ENCODE measurements at places on chromosomes 13 and 19. TPM values are rescaled to one million over a fixed set of nuclear protein-coding genes. Genes with fewer than 3 reads are reported as not detected.

DNA sequence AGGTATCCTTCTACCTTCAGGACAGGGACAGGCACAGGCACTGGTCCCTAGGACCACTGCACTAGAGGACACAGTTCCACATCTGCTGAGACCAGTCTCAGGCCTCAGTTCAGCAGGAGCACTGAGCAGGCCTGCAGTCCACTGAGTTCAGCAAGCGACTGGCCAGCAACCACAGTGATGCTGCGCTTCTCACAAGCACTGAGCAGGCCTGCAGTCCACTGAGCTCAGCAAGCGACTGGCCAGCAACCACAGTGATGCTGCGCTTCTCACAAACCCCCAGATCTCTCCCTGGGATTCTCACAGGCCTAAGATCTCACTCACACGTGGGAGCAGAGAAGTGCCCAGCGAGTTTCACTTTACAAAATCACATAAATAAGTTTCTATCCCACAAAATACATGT, 140.6 kb downstream of the IRS2 start:
- DNase-seq: no peak

GRCh38 chr13:77521595-77522367, 13.7 kb upstream of the SCEL start:
- no peak for DNase-seq

GRCh38 chr13:27909378-27909777, 10.4 kb upstream of the PDX1 start:
- DNase-seq: no peak

DNA sequence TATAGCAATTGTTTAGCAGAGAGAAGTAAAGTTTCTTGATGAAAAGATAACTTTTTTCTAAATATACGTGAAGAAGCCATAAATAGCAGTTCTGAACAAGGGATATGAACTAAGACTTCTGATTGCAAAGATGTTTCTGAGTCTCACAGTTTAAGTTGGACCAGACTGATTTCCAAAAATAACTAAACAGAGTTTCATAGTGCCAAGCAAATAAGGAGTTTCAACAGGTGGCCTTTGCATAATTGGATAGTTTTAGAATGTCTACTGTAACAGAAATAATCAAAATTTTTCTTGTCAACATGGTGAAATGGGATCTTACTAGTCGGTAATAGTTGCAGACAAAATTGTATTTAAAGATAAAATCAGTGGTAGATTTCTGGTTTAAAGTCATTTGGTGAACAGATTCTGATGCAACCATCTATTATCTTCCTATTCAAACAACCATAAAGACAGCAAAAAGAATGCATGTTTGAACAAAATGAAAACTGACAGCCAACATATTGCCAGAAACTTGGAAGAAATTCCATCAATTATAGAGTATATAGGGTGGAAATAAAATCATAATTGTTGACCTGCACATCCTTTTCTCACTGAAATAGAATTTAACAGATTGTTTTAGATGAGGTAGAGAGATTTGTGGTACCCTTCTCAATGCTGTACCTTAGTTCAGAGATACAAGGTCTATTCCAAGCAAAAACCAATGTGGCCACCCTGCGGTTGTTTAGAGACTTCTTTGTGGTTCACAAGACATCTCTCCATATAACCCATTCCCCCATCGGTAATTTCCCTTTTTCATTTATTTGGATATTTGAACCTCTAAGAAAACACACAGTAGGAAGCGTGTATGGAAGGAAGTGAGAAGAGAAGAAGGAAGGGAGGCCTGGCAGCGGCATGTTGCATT, 275.3 kb downstream of the COG6 start:
- DNase-seq: no peak

DNA sequence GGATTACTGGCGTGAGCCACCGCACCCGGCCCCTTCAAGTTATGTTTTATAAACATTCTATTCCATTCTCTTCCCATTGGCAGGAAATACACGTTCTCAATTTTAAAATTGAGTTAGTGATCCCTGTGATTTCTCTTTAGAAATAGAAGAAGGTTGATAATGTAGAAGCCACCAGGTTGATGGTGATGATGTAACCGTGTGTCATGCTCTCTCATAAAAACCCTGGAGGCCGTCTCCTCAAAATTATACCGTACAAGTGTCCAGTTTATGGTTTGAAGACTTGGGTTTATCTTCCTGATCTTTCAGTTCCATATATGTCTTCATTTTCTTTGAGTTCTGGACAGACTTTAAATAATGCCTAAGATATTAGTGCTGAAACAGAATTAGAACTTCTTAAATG, 32.2 kb downstream of the COG3 start:
- DNase-seq: no peak

DNA sequence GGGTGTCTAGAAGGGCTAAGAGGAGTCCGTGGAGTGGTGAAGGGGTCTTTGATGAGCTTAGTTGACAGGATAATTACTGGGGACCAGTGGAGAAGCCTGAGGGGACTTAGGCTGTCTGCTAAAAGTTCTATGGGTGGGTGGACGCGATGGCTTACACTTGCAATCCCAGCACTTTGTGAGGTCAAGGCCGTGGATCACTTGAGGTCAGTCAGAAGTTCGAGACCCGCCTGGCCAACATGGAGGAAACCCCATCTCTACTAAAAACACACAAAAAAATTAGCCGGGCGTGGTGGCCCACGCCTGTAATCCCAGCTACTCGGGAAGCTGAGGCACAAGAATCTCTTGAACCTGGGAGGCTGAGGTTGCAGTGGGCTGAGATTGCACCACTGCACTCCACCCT, 2.8 kb upstream of the GSK3A start:
- DNase-seq: no peak

DNA sequence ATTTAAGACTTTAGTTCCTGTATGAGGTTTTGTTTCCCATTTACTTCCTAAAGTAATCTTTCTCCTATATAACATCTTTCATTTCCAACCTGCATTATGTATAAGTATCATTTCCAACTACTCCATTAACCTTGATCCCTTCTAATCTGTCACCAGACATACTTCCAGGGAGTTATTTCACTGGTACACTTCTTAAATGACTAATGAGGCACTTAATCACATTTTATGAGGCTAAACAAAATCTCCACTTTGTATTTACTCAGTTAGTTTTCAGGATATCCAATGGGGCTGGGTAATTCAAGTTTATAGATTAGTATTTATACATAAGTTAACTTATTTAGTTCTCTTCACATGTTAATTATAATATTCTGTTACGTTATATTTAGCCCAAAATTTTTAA, 634.7 kb downstream of the PCDH17 start:
- no peak for DNase-seq

DNA sequence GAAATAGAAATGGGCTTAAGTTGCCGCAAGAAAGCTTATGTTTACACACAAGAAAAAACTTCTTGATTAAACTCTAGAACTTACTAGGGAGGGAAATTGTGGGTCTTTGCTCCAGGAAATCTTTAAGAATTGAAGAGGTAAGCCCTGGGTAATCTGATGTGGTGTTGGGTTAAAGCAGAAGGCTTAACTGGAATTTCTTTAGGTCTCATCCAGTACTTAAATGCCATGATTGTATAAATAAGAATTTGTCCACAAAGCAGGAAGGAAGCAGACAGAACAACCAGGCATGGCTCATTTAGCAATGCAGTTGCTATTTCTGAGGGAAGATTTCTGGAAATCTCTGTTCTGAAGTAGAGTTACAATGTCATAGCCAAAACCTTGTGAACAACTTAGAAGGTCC, 360.4 kb downstream of the KLF5 start:
- no peak for DNase-seq

DNA sequence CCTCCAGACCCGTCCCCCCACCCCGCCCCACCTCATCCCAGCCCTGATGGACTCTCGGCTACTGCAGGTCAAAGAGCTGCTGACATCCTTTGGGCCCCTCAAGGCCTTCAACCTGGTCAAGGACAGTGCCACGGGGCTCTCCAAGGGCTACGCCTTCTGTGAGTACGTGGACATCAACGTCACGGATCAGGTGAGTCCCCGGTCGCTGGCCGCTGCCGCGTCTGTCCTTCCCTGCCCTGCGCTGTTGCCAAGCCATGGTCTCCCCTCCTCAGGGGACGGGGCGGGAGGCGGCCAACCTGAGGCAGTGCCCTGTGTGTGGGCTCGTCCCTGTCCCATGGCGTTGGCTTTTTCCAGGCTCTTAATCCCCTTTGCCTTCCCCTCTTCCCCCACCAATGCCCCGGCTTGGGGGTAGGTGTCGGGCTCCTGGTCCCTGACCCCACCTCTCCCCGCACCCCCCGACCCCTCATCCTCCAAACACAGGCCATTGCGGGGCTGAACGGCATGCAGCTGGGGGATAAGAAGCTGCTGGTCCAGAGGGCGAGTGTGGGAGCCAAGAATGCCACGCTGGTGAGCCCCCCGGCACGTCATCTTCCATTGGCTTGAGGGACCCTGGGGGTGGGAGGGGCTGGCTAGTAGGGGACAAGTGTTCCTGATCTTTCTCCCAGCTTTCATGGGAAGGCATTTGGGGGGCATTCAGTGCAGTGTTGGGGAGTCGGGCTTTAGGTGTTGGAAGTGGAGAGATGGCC, 6.2 kb upstream of the EPN1 start:
- DNase-seq: no peak

GRCh38 chr13:114339857-114340534, 25.7 kb downstream of the CHAMP1 start:
- no peak for DNase-seq

DNA sequence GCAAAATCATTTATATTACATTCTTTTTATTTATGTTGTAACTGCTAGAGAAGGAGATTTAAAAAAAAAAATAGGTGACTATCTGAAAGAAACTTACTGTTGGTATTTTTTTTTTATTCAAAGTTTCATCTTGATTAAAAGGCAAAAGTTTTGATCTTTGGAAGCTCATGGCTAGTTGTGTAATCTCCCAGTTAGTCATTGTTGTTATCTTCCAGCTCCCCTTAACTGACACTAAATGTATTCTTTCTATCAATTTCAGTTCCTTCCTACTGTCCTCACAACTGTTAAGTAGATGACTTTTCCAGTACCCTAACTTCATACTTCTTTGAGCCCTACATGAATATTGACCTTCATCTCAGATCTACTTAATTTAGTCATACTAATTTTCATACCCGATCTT, 71.1 kb downstream of the PIBF1 start:
- no peak for DNase-seq

- DNase-seq: no peak
Observed at GRCh38 chr13:82720986-82721385, 1161.3 kb downstream of the SLITRK1 start.

DNA sequence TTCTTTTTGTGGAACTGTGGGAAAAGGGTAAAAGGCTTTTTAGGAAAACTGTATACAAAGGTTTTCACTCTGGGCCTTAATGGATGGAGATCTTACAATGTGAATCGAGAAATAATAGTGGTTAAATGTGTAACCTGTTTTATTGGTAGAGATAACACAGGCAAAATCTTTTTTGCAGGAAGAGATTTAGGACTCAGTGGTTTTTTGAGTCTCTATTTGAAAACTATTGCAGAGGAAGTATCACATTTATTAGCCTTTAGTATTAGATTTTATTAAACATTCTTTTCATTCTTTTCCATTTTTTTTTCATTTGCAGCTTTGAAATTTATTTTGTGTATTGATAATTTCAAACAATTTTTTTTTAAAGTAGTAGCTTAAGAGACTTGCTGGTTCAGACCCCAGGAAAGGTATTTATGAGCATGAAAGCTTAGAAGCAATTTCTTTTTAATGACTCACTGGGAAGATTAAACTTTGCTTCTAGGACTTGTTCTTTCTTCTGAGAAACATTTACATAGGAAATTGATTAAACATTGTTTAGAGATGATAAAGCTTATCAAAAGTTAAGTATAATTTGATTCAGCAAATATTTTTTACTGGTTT, 10.5 kb downstream of the KLF5 start:
- DNase-seq: no peak

GRCh38 chr19:14553042-14553938, 18.6 kb downstream of the NDUFB7 start:
- DNase-seq: no peak

DNA sequence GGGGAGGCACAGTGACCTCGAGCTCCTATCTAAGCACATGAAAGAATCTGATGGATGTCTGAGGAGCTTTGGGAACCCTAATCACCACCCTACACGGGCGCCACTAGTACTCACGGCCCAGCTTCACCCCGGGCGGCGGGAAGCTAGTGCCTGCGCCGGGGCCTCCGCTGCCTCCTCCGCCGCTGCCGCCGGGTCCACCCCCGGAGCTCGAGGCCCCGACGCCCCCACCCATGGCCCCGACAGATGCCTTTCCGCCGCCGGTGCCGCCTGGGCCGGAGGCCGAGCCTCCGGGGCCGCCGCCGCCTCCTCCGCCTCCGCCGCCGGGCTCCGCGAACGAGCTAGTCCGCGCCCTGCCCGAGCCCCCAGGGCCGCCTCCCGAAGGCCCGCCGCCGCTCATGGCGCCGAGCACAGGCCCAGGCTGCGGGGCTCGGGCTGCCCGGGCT, 312 bp downstream of the GSK3A start:
- DNase-seq: no peak

- no peak for DNase-seq
Observed at GRCh38 chr13:51924756-51925544, 63.2 kb downstream of the CCDC70 start.

DNA sequence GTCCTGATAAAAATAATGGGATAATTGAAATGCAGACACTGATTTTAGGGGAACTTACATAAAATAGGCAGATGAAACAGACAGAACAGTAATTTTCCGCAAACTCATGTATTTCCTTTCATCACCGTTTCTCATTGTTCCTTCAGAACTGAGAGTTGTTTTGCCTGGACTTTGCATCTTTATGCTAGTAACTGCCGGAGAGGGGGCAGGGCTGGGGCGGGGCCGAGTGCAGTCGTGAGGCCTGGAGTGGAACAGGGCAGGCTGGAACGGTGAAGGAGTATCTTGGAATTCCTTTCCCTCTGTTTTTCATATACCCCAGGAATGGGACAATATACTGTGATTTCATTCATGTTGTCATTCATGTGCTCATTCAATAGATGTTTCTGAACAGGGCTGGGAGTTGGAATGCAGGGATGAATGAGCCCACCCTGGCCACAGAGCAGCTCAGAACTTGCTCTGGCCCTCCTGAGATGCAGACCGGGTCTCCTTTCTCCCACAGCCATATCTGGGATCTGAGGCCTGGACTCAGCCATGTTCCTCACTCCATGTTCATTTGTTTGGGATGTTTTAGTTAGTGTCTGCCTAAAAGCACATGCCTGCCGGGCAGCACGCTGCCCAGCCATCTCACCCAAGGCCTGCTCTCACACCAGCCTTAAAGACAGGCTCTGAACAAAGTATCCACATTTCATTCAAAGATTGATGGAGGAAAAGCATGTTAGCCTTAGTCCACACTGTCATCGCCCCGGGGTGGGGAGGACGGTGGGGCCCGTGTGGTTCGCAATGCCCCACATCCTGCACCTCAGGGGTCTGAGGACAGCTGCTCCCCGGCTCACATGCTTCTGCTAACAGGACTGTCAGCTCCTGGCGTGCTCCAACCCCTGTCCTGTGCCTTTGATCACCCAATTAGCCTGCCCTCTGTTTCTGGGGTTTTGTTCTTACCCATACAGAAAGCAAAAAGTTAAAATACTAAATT, 92.9 kb downstream of the SOX1 start:
- DNase-seq: no peak

Gene VAV1
- not detected for total RNA-seq

Gene CDC42EP5
- total RNA-seq: 114 TPM

Gene MARK4
- total RNA-seq: 64.9 TPM

Gene TEX101
- total RNA-seq: not detected

Gene SMAD9
- 31.9 TPM for total RNA-seq

Gene ATP4B
- not detected for total RNA-seq

Gene DPF1
- 4.0 TPM for total RNA-seq

Gene CNFN
- total RNA-seq: 1.5 TPM

Gene NBEA
- total RNA-seq: 32.8 TPM

Gene SMG9
- total RNA-seq: 73.2 TPM

Gene PBX4
- total RNA-seq: 12.8 TPM

Measured in mesothelial cell of epicardium (in vitro differentiated cells).